ENCODE measurements at places on chromosomes 2 and 18.

DNA sequence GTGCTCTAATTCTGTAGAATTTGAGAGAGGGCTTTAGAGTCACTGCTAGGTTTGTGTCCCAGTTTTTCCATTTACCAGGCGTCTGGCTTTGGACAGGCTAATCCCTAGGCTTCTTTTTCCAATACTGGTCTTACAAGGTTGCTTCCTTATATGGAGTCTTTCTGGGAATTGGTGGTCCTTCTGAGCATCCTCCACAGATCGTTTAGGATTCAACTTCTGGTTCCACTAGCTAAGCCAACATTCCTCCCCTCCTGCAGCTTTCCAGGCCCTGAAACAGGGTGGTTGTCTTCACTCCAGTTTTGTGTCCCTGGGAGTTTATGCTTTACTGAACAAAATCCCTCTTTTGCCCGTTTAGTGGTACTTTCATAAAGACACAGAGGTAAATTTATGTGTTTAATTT lies 170.6 kb downstream of the CERS6 start:
- no peak for DNase-seq

GRCh38 chr2:221810245-221810644 lies 238.1 kb upstream of the EPHA4 start:
- DNase-seq, result no peak

GRCh38 chr2:69717861-69718273 lies 24.1 kb upstream of the ANXA4 start:
- no peak for DNase-seq

GRCh38 chr18:35582899-35583558 lies 1.5 kb downstream of the GALNT1 start:
- no peak for DNase-seq
